ENCODE measurements at places on chromosomes 7 and 10.

GRCh38 chr10:127979045-127979444 lies 72.1 kb downstream of the PTPRE start:
- DNase-seq, result no peak

DNA sequence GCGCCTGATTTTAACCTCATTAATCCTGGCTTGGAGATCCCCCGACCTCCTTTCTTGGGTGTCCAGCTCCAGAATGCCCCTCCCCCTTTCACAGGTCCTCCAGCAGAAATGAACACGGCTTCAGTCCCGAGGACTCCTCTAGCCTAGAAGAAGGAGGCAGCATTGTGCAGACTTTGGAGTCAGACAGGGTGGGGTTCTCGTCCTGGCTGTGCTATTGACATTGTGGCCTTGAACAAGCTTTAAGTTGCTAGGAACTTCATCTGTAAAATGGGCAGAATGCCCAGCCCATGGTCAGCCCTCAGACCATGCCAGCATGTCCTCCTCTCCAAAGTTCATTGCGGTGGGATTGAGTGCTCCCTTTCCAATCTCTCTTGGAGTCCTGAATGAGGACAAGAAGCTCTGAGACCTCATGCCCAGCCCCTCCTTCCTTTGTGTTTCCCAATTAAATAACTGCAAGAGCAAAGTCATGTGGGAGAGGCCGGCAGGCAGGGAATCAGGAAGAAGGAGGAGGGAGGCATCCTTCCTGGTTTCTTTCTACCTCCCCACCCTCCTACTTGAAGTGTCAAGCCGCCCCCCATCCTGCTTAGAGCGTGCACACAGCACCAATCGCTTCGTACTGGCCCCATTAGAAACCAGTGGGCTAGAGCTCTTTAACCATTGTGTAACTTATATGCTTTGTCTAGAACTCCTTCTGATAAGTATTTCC lies 86.4 kb downstream of the RBM20 start:
- DNase-seq, result no peak

DNA sequence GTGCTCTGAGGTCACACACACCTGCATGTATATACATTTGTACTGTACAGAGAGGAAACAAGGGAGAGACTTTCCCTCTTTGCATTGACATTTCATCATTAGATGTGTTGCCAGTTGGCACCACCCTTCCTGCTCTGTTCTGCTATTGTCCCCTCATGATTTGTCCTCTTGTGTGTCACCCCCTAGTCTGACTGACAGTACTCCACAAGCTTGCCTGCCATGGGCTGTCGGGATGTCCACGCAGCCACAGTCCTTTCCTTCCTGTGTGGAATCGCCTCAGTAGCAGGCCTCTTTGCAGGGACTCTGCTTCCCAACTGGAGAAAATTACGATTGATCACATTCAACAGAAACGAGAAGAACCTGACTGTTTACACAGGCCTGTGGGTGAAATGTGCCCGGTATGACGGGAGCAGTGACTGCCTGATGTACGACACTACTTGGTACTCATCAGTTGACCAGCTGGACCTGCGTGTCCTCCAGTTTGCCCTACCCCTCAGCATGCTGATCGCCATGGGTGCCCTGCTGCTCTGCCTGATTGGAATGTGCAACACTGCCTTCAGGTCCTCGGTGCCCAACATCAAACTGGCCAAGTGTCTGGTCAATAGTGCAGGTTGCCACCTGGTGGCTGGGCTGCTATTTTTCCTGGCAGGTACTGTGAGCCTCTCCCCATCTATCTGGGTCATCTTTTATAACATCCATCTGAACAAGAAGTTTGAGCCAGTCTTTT lies 9.4 kb downstream of the CLDN12 start:
- DNase-seq, result no peak

- no peak for DNase-seq
Measured at GRCh38 chr7:49670991-49671390, 102.4 kb upstream of the VWC2 start.

GRCh38 chr7:36526863-36527548 lies 137.3 kb downstream of the ANLN start:
- peak; percentile 67 for DNase-seq

- no peak for DNase-seq
Measured at GRCh38 chr10:16606421-16606820, 84.7 kb upstream of the C1QL3 start.

DNA sequence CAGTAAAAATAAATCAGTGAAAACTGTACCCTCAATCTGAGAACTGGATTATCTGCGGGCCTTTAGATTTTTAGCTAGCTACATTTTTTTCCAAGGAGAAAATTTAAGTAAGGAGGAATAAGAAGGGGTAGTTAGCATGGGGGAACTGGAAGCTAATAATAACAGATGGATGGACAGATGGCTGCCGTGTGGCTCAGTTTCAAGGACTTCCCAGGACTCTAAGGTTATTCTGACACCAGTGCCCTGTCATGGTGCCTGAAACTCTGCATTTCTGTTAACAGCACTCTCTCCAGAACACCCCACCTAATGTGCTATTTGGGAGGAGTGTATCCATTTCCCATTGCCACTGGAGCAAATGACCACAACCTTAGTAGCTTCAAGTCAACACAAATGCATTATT lies 75.7 kb upstream of the PDE1C start:
- no peak for DNase-seq
